Activated CD8-positive, alpha-beta T cell treated with anti-CD3 and anti-CD28 coated beads for 36 hours (primary cell): ENCODE measurements at places on chromosomes 7 and 10.

GRCh38 chr7:90717296-90718060 lies 121.4 kb downstream of the CDK14 start:
- no peak for DNase-seq

DNA sequence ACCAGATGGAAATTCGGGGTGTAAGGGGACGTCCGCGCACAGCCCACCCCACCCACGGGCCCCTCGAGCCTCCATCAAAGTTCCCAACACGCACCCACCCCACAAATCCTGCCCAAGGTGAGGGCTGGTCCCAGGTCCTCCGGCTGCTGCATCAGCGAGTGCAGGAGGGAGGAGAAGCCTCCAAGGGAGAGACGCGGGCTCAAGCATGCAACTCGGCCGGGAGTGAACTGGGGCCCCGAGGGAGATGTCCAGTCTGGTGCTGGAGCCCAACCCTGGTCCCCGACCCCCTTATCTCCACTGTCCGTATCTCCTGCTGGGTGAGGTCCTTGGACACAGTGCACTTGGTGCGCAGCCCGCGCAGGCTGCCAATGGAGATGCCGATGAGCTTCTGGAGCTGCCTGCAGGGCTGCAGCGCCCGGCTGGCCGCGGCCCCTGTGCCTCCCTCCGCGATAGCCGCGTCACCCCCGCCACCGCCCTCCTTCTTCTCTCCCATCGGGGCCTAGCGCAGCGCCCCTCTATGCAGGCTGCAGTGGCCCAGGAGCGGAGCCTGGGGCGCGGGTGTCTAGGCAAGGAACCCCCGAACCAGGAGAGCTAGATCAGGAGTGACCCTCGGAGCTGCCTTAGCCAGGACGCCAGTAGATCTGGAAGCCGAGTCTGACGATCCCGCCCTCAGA lies 489.2 kb downstream of the ZNF33B start:
- DNase-seq: no peak

GRCh38 chr7:118289476-118289875 lies 65.0 kb downstream of the ANKRD7 start:
- DNase-seq: peak; percentile 5

GRCh38 chr7:1062296-1063294 lies 18.2 kb downstream of the GPR146 start:
- no peak for DNase-seq

DNA sequence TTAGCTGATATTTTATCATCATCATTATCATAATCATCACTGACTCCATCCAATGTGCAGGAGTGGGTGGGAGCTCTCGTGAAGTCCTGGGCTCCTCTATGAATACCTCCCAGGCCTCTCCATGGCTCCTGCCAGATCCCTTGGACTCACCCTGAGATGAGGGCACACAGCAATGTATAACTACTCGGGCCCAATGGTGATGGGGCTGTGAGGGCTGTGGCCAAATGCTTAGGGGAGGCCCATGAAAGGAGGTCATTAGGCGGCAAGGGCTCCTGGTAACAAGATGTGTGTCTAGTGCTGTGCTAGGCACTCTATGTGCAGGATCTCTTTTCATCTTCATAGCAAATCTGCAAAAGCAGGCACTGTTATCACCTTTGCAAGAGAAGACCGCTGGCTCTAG lies 270.9 kb downstream of the GLRX3 start:
- DNase-seq: no peak

- no peak for DNase-seq
Measured at GRCh38 chr10:100374200-100374655, 27.2 kb downstream of the SCD start.

DNA sequence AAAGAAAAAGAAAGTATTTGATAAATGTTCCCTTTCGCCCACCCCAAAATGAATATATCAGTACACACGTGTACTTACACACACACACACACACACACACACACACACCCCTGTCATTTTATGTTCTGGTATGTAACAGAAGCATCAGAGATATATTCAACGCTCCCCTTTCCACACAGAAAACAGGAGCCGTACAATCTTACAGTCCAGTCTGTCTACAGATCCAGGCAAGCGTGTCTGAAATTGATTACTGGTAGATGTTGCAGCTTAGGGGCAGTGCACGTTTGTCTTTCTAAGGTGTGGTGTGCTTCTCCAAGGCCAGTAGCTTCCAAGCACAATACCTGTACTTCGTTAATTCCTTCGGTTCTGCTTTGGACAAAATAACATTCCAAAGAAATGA lies 143.7 kb upstream of the RNF32 start:
- DNase-seq: no peak

DNA sequence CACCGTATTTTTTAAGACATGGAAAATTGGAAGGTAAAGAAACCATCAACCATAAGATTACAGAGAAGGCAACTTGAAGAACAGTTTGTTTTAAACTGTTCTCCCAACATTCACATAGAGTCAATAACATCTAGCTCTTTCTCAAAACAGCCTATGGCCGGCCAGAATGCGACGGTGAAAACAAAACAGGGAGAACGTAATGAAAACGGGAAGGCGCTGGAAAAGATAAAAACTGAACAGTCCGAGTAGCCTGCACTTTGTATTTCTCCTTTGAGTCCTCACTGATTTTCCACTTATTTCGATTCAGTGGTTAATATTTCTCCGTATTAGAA lies 637 bp downstream of the MICU1 start:
- DNase-seq: no peak

- DNase-seq: no peak
Measured at GRCh38 chr7:39683216-39683845, 60.0 kb downstream of the RALA start.

GRCh38 chr7:155380976-155381851 lies 76.7 kb upstream of the EN2 start:
- no peak for DNase-seq

DNA sequence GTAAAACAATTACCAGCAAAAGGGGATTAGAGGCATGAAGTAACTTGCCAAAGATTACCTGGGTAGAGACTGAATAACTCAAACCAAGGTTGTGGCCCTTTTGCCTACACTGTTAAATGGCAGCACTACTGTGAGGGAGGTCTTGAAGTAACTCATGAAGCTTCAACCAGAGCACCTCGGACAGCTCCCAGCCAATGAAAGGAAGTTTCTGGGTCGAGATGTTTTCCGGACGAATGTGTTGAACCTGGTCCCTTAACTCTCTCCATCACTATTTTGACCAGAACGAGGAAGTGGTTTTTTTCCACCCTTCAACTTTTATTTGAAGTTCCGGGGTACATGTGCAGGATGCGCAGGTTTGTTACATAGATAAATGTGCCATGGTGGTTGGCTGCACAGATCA lies 133.6 kb upstream of the PRKCQ start:
- DNase-seq: peak; percentile 20

DNA sequence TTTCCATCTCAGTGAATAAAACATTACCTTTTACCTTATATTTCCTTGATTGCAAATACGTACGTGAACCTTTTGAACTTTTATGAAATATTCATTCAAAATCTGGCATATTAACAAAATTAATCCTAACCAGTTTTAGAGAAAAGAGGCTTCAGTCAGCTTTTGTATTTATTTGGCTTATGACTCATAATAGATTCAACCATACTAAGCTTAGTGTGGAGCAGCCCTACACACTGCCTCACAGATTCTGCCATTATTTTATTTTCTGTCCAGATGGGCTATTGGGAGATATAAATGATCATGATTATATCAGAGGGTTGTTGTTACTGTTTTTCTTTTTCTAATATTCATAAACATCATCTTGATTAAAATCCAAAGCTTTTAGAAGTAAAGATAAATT lies 325.5 kb downstream of the GPR37 start:
- DNase-seq: no peak

DNA sequence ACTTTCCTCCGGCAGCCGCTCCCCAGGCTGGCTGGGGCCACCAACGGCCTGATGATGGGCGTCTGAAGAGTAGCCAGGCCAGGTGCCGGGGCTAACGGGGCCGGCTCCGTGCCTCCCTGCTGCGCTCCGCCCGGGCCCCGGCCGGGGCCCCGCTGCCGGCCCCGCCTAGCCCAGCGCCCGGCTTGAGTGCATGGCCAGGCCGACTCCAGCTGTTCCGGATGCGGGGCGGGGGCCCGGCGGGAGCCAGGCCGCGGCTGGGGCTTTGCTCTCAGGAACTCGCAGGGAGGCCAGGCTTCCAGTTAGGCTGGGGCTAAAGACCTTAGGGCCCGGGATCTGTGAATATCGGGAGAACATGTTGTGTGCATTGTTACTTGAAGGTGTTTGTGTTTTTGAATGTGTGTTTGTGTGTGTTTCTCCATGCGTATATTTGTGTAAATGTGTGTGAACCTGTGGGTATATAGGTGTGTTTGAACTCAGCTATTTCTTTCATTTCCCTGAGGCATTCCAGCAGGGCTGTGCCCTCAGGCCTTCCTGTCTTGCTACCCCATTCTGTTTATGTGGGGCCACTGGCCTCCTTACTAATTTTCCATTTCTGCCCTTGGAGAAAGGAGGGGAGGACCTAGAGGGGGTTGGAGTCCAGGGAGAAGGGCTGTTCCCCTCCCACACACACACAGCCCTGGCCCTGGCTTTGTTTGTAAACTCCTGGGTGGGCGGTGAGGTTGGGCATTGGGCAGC lies 1.1 kb upstream of the LBX1 start:
- DNase-seq: no peak

GRCh38 chr7:74032624-74033371 lies 4.8 kb downstream of the ELN start:
- DNase-seq: no peak

- DNase-seq: peak; percentile 69
Measured at GRCh38 chr10:43255634-43256431, 11.0 kb downstream of the RASGEF1A start.

DNA sequence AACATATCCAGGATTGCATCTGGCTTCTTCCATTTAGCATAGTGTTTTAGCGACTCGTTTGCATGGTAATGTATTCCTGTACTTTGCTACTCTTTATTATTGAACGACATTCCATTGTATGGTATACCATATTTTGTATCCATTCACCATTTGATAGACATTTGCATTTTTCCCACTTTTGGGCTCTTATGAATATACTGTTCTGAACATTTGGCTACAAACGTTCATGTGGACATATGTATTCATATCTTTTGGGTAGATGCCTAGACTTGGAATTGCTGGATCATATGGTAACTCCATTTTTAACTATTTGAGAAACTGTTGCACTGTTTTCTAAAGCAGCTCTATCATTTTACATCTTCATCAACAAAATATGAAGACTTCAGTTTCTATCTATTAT lies 383.7 kb upstream of the AKR1E2 start:
- DNase-seq: no peak

DNA sequence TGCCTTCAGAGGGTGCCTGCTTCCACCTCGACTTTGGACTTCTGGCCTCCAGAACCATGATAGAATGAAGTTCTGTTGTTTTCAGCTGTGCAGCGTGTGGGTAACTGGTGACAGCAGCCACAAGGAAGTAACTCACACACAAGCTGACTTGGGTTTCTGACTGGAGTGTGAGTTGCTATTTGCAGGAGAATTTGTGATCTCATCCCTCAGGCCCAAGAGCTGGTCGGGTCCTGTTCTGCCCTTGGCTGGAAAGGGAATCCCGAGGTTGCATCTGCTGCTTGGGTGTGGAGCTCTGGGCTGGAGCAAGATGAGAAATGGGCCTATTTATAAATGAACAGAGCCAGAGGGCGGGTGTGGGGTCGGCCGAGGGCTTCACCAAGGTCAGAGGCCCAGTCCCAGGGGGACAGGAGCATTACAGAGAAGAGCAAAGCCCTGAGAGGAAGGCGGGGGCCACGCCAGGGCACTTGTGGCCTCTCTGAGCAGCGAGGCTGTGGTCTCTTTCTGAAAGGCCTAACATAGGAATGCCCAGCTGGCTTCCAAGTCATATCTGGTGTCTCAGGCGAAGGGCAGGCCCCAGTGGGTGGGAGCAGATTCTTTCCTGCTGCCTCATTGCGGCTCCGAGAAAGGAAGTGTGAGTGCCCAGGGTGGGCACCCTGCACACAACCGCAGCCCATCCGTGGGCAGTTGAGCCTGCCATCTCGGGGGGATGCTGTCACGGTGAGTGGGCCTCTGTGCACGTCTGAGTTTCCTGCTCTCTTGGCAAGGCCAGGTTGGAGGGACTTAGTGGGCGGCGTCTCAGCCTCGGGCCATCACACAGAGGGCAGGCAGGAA lies 26.5 kb upstream of the C10orf71 start:
- DNase-seq: peak; percentile 42

- DNase-seq: no peak
Measured at GRCh38 chr7:122602800-122603199, 96.1 kb downstream of the RNF133 start.

DNA sequence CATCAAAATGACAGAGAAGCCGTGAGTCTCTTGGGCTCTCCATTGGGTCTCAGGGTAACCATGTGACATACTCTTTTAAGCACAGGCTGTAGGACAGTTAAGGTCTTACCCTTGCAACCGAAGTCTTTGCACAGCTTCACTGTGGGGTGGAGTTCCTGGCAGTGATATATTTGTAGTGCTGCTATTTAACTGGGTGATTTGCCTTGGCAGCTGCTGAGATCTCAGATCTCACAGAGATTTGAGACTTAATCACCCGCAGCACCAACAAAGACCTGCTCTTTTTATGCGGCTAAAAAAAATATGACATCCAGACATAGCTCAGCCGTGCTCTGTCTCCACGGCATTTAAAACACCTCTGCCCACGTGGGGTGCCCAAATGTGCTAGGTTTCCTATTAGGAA lies 63.4 kb upstream of the NPTX2 start:
- no peak for DNase-seq

- DNase-seq: no peak
Measured at GRCh38 chr7:117458977-117459583, 20.7 kb upstream of the CFTR start.

GRCh38 chr10:42367532-42368230 lies 270.7 kb downstream of the ZNF33B start:
- peak; percentile 28 for DNase-seq

- no peak for DNase-seq
Measured at GRCh38 chr10:86715836-86716235, 40.6 kb upstream of the BMPR1A start.

- peak; percentile 51 for DNase-seq
Measured at GRCh38 chr10:132255489-132256344, 52.0 kb downstream of the STK32C start.

GRCh38 chr10:33257439-33258080 lies 76.9 kb downstream of the NRP1 start:
- no peak for DNase-seq

DNA sequence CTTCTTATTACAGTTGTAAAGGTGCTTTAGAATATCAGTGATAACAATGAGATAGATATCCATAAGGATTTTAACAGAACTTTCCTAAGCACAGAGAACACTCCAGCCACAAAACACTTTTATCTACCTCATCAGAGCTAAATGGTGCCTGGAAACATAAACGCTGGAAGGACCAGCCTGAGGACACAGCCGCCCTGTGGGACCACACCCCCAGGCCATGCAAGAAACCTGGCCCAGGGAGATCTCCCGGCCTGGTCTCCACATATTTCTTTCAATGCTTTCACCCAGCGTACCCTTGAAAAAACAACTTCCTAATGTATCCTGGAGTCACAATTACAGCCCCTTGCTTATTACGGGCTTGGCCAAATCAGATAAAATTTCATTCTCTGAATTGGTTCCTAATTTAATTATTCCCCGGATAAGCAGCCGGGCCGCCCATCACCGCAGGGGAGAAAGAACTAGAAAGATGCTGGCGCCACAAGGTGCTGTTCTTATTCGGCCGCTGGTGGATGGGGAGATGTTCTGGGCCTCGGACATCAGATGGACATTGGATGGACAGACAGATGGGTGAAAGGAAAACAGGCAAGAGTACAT lies 11.8 kb downstream of the CHST15 start:
- DNase-seq: no peak
